ENCODE measurements at places on chromosomes 3 and 15. TPM values are rescaled to one million over a fixed set of nuclear protein-coding genes. Genes with fewer than 3 reads are reported as not detected.

GRCh38 chr3:15263120-15263519 lies 57.1 kb downstream of the CAPN7 start:
- no peak for DNase-seq
- H3K36me3 ChIP-seq, result peaks cover 18% of the 10 kb centered on the region
- no peak overlapping the region for H3K27ac ChIP-seq
- peaks cover 19% of the 10 kb centered on the region for H3K4me1 ChIP-seq

GRCh38 chr3:79097964-79098660 lies 669.7 kb downstream of the ROBO1 start:
- no peaks in the 10 kb centered on the region for H3K4me1 ChIP-seq
- H3K27me3 ChIP-seq, result peaks cover 92% of the 10 kb centered on the region
- no peaks in the 10 kb centered on the region for H3K36me3 ChIP-seq
- no peak overlapping the region for H3K27ac ChIP-seq
- no peak overlapping the region for H3K4me3 ChIP-seq

The IL16 gene
- total RNA-seq, result 0.72 TPM

DNA sequence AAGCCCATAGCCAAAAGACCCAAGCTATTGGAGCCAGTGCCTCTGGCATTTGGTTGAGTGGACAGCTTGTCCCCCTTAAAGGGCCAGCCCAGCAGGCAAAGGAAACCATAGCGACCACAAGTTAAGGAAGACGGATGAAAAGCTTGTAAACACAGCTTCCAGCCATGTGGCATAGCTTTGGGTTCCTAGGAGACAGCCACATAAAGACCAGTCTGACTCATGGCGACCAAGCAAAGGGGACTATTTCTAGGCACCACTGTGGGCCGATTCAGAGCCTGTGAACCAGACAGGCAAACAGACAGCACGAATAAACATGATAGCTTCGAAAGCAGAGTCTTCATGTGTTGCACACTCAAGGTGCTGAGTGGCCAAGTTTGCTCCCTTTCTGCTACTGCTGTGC lies 30.5 kb upstream of the SRGAP3 start:
- H3K36me3 ChIP-seq, result no peaks in the 10 kb centered on the region
- no peak for DNase-seq
- H3K27me3 ChIP-seq, result no peaks in the 10 kb centered on the region
- no peak overlapping the region for H3K4me3 ChIP-seq
- no peaks in the 10 kb centered on the region for H3K4me1 ChIP-seq

GRCh38 chr15:85402195-85402881 lies 21.9 kb downstream of the AKAP13 start:
- no peaks in the 10 kb centered on the region for H3K27me3 ChIP-seq
- H3K36me3 ChIP-seq, result peaks cover 6% of the 10 kb centered on the region
- H3K4me3 ChIP-seq, result no peak overlapping the region
- H3K4me1 ChIP-seq, result peaks cover 42% of the 10 kb centered on the region
- no peak for DNase-seq

GRCh38 chr3:68136411-68136810 lies 482.0 kb upstream of the SUCLG2 start:
- H3K36me3 ChIP-seq, result peaks cover 6% of the 10 kb centered on the region
- H3K27ac ChIP-seq, result no peak overlapping the region
- DNase-seq, result no peak
- H3K4me3 ChIP-seq, result no peak overlapping the region
- H3K27me3 ChIP-seq, result no peaks in the 10 kb centered on the region
- H3K4me1 ChIP-seq, result no peaks in the 10 kb centered on the region

The CHRM5 gene
- total RNA-seq, result not detected

- DNase-seq, result no peak
- no peaks in the 10 kb centered on the region for H3K27me3 ChIP-seq
- no peak overlapping the region for H3K27ac ChIP-seq
- no peaks in the 10 kb centered on the region for H3K4me1 ChIP-seq
- H3K36me3 ChIP-seq, result peaks cover 6% of the 10 kb centered on the region
Measured at GRCh38 chr15:29062626-29063025, 176.9 kb downstream of the APBA2 start.

DNA sequence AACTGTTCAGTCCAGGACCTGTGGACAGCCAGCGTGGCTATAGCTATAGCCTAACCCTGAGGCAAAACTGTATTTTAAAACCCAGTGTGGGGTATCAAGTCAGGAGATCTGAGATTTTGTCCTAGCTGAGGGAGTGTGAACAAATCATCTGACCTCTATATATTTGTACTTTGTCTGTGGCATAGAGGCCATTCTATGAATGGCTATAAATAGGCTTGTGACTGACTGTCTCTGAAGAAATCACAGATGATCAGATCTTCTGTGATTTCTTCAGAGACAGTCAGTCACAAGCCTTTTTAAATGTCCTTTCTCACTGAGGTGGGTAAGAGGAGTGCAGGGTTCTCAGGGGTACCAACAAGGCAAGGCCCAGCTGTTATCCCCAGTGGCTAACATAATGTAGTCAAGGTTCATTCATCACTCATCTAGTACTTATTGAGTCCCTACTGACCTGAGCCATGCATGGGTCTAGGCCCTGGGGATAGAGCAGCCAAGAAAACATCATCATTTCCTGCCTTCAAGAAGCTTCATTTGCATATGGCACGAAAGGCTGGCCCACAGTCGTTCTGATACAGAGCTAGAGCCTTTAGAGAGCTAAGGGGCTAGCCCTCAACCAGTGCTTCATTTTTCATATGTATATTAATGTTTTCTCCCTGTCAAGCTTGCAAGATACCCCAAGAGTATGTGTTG lies 53.3 kb downstream of the TIPARP start:
- no peaks in the 10 kb centered on the region for H3K27me3 ChIP-seq
- DNase-seq, result no peak
- H3K36me3 ChIP-seq, result peaks cover 27% of the 10 kb centered on the region
- peaks cover 16% of the 10 kb centered on the region for H3K4me1 ChIP-seq
- no peak overlapping the region for H3K4me3 ChIP-seq
- peak overlapping the region; percentile 23 for H3K27ac ChIP-seq

GRCh38 chr3:27345493-27345892 lies 23.7 kb downstream of the NEK10 start:
- no peak overlapping the region for H3K4me3 ChIP-seq
- H3K27ac ChIP-seq, result no peak overlapping the region
- H3K36me3 ChIP-seq, result no peaks in the 10 kb centered on the region
- no peak for DNase-seq
- H3K27me3 ChIP-seq, result no peaks in the 10 kb centered on the region

GRCh38 chr3:29506502-29506901 lies 225.6 kb downstream of the RBMS3 start:
- no peak for DNase-seq
- no peaks in the 10 kb centered on the region for H3K27me3 ChIP-seq
- no peaks in the 10 kb centered on the region for H3K4me1 ChIP-seq
- H3K36me3 ChIP-seq, result no peaks in the 10 kb centered on the region
- no peak overlapping the region for H3K27ac ChIP-seq

GRCh38 chr3:149790698-149791097 lies 1.7 kb downstream of the ANKUB1 start:
- no peaks in the 10 kb centered on the region for H3K36me3 ChIP-seq
- no peak for DNase-seq
- H3K4me3 ChIP-seq, result no peak overlapping the region

DNA sequence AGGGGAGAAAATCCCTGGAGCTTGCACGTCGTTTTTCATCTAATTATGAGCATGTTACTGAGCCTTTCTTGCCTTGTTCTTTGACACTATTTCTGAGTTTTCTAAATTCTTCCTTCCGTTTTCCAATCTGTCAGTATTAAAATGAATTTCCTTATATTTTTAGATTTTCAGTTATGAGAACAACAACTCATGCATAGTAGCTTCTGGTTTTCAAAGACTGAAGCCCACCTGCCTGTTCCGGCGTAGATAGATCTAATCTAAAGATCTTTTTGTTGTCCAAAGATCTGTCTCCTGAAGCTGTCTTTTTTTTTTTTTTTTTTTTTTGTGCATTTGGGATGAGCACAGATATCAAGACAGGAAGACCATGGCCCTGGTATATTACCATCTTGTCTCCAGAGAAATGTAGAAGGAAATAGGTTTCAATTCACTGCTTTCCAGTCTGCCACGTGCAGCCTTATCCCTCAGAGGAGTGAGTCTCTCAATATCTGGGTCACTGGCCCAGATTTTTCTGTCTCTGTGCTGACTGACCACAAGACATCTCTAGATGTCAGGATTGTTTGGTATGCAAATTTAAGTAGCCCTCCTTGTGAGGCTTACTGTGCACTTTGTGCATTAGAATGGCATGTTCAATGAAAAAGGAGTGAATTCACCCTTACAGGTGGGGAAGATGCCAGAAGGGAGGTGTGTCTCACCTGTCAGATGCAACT lies 222.3 kb upstream of the TMC3 start:
- no peaks in the 10 kb centered on the region for H3K36me3 ChIP-seq
- H3K27ac ChIP-seq, result no peak overlapping the region
- H3K27me3 ChIP-seq, result no peaks in the 10 kb centered on the region
- peaks cover 4% of the 10 kb centered on the region for H3K4me1 ChIP-seq
- H3K4me3 ChIP-seq, result no peak overlapping the region

GRCh38 chr3:65785065-65785645 lies 253.6 kb downstream of the MAGI1 start:
- H3K27me3 ChIP-seq, result no peaks in the 10 kb centered on the region
- no peaks in the 10 kb centered on the region for H3K36me3 ChIP-seq
- H3K4me3 ChIP-seq, result no peak overlapping the region
- no peak overlapping the region for H3K27ac ChIP-seq

The MTFMT gene
- 15.9 TPM for total RNA-seq

The SKIL gene
- 31.9 TPM for total RNA-seq
